T-helper 17 cell (primary cell): ENCODE measurements at places on chromosomes 7 and 10. TPM values are rescaled to one million over a fixed set of nuclear protein-coding genes. Genes with fewer than 3 reads are reported as not detected.

DNA sequence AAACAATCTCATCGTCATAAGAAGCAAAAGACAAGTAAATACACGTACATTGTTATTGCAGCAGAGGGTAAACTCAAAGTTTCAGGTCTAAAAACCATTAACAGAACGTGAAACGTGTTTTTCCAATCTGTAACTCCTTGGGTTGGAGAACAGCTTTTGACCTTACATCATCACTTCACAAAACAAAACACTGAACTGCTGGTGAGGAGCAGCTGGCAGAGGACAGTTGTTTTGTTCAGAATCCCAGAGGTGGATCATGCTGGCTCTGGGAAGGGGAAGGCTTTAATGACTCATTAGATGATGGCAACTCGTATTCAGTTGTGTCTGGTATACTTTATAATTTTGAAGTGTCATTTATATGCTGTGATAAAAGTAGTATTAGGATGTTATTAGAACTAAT lies 923.0 kb upstream of the CELF2 start:
- DNase-seq, result no peak

Gene NOS3
- total RNA-seq, result 9.6 TPM

GRCh38 chr7:142603870-142604448 lies 145.3 kb upstream of the PRSS1 start:
- DNase-seq, result peak; percentile 21

Gene NME8
- not detected for total RNA-seq

- no peak for DNase-seq
Observed at GRCh38 chr10:50501924-50502452, 121.8 kb downstream of the SGMS1 start.

DNA sequence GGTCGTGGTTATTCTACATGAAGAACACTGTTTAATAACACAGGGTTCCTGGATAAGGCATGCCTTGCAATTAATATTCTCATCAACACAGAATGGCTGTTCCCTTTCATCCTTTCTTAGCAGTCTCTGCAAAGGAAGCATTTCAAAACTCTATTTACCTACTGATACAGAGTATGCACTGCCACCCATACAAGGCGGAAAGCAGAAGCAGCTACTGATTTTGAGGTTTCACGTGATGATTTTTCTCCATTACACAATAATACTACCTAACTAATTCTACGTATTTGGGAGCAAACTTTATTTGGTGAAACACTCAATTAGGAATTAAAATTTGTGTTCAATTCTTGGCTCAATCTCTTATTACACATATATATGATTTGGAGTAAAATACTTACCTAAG lies 43.0 kb upstream of the COL1A2 start:
- DNase-seq, result no peak

GRCh38 chr7:79357101-79357500 lies 96.4 kb downstream of the MAGI2 start:
- no peak for DNase-seq

Gene EPO
- not detected for total RNA-seq

DNA sequence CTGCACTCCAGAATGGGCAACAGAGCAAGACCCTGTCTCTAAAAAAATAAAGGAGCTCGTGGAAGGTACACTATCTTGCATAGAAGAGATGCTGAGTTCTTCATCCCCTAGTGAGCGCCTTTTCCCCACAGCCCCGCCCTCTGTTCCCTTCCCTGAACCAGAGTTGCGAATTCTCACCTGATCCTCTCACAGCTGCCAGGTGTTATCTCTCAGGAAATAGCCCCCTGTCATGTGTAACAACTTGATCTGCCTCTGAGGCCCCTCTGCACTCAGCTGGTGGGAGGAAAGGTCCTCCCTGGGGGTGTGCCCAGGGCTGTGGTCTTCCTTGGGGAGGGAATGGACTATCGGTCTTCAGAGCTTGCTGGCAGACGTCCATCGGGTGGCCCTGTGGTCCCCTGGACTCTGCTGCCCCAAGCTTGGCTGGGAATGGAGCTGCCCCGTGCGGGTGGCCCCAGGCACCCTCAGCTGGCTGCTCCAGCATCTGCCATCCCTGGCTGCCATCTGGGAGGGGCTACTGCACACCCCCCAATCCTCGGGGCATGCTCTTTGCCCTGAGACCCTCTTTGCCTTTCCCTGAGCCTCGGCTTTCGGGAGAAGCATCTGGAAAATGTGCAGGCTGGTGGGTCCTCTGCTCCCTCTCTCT lies 21.7 kb upstream of the BNIP3 start:
- DNase-seq, result no peak

Gene NKX1-2
- total RNA-seq, result not detected

Gene VPS50
- 23.8 TPM for total RNA-seq

DNA sequence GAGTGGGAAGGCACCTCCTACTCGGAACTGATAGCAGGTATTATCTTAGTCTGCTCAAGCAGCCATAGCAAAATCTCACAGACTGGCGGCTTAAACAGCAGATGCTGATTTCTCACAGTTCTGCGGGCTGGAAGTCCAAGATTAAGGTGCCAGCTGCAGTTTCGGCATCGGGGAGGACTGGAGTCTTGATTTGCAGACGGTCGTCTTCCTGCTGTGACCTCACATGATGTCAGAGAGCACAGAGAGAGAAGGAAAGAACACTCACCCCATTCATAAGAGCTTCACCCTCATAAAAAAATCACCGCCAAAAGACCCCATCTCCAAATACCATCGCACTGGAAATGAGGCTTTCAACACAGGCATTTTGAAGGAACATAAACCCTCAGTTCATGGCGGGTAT lies 216.5 kb upstream of the PITRM1 start:
- DNase-seq, result no peak

GRCh38 chr7:48643431-48644013 lies 280.8 kb upstream of the CDC14C start:
- no peak for DNase-seq

- no peak for DNase-seq
Observed at GRCh38 chr7:38629651-38630510, 1.3 kb downstream of the AMPH start.

Gene AQP1
- 0.35 TPM for total RNA-seq

- no peak for DNase-seq
Observed at GRCh38 chr10:79045566-79046175, 23.1 kb upstream of the ZMIZ1 start.

DNA sequence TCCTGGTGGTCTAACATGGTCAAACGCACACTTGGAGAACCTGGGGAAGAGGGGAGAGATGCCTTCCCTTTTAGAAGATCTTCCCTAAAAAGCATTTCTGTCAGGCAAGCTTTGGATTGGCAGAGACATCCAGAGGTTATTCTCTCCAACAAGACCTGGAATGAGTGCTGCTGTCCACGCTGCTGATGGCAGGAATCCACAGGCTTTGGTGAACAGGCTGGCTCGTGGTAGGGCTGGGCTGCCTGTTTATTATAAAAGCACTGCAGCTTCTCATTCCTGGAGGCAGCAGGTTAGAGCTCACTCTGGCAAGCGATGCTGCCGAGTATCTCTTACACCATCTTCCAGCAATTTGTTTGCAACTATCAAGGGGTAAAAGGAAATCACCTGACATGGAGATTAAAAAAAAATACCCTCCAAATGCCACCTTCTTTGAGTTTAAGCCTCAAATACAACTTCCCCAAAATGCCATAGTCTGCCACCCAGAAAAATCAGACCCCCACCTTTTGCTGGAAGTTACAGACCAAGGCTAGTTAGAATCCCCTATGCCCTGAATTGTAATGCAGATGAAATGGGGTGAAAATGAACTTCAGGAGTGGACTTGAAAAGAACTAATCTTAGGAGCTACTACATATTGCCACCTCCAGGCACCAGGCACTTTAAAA lies 152.1 kb upstream of the KMT2E start:
- DNase-seq, result no peak
